GM23338 (cell line): ENCODE measurements at places on chromosomes 7 and 10. TPM values are rescaled to one million over a fixed set of nuclear protein-coding genes. Genes with fewer than 3 reads are reported as not detected.

GJD4 gene
- not detected in 2 replicates for polyA plus RNA-seq

- no peaks in the 10 kb centered on the region for H3K36me3 ChIP-seq
- no peak overlapping the region for H3K27ac ChIP-seq
- no peaks in the 10 kb centered on the region for H3K27me3 ChIP-seq
- H3K4me1 ChIP-seq: no peaks in the 10 kb centered on the region
- no peak overlapping the region for H3K4me3 ChIP-seq
These were observed 43.0 kb upstream of the NMT2 start for GRCh38 chr10:15211464-15211979.

OR2A42 gene
- polyA plus RNA-seq: 1.8 and 2.1 TPM in 2 replicates

IFIT1B gene
- 0.10 TPM in 2 replicates for polyA plus RNA-seq

DNA sequence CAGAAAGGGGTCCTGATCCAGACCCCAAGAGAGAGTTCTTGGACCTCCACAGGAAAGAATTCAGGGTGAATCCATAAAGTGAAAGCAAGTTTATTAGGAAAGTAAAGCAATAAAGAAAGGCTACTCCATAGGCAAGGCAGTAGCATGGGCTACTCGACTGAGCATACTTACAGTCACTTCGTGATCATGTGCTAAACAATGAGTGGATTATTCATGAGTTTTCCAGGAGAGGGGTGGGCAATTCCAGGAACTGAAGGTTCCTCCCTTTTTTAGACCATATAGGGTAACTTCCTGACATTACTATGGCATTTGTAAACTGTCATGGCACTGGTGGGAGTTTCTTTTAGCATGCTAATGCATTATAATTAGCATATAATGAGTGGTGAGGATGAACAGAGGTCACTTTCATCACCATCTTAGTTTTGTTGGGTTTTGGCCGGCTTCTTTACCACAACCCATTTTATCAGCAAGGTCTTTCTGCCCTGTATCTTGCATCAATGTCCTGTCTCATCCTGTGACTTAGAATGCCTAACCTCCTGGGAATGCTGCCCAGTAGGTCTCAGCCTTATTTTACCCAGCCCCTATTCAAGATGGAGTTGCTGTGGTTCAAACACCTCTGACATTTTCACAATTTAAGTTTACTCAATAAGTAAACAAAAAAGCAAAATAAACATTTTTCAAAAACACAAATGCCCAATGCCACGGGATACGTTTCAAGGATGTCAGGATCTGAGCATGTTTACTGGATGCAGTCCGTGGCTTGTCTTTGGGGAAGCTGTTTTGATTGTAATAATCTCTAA is 37.0 kb downstream of the ALOX5 start:
- H3K4me3 ChIP-seq: no peak overlapping the region
- peaks cover 20% of the 10 kb centered on the region for H3K4me1 ChIP-seq
- no peaks in the 10 kb centered on the region for H3K27me3 ChIP-seq
- DNase-seq: no peak
- H3K36me3 ChIP-seq: no peaks in the 10 kb centered on the region

CACNA2D1 gene
- polyA plus RNA-seq: 5.5 and 7.0 TPM in 2 replicates

GPR22 gene
- 2.0 and 3.4 TPM in 2 replicates for polyA plus RNA-seq

ATOH7 gene
- 0.23 TPM in 1 of 2 replicates, not detected in the other for polyA plus RNA-seq

DNA sequence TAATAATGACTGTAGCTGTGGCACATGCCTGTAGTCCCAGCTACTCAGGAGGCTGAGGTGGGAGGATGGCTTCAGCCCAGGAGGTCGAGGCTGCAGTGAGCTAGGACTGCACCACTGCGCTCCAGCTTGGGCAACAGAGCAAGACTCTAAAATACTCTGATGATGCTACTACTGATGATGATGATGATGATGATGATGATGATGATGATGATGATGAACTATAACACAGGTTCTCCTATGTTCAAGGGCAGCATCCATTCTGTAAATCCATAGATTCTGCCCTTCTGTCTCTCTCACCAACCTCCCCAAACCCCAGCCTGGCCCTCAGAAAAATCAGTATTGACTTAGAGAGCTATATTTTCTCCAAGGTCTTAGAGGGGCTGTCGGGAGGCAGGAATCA is 22.8 kb upstream of the EN2 start:
- no peaks in the 10 kb centered on the region for H3K36me3 ChIP-seq
- H3K27ac ChIP-seq: no peak overlapping the region
- no peaks in the 10 kb centered on the region for H3K4me1 ChIP-seq

DNA sequence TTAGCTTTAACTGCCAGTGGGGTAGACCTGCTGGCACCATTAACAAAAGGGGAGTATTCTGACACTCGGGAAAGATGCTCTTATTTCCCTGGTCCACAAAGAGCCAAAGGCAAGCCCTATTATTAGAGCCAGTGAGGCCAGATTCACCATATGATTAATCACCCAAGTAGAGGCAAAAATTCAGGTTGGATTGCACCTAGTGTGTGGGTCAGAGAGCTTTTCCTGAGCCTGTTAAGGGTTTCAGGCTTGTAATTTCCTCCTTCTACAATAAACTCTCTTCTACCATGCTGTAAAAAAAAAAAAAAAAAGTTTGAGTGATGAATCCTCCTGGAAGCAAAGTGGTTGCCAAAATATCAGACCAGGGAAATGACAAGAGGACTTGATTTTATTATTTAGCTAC is 163.5 kb downstream of the MBL2 start:
- no peaks in the 10 kb centered on the region for H3K27me3 ChIP-seq
- no peaks in the 10 kb centered on the region for H3K36me3 ChIP-seq
- no peaks in the 10 kb centered on the region for H3K4me1 ChIP-seq
- no peak for DNase-seq
- H3K4me3 ChIP-seq: no peak overlapping the region
- no peak overlapping the region for H3K27ac ChIP-seq

FBXL13 gene
- 1.2 and 1.3 TPM in 2 replicates for polyA plus RNA-seq

OR2A25 gene
- not detected in 2 replicates for polyA plus RNA-seq

MOGAT3 gene
- polyA plus RNA-seq: 0.21 and 0.44 TPM in 2 replicates

GRCh38 chr10:1464881-1465417 is 272.4 kb downstream of the ADARB2 start:
- no peak overlapping the region for H3K4me3 ChIP-seq
- no peaks in the 10 kb centered on the region for H3K36me3 ChIP-seq
- DNase-seq: no peak
- H3K27ac ChIP-seq: no peak overlapping the region
- H3K4me1 ChIP-seq: no peaks in the 10 kb centered on the region; the same call in 1 of the 2 replicates

SYT15B gene
- polyA plus RNA-seq: 0.08 TPM in 1 of 2 replicates, not detected in the other

DNA sequence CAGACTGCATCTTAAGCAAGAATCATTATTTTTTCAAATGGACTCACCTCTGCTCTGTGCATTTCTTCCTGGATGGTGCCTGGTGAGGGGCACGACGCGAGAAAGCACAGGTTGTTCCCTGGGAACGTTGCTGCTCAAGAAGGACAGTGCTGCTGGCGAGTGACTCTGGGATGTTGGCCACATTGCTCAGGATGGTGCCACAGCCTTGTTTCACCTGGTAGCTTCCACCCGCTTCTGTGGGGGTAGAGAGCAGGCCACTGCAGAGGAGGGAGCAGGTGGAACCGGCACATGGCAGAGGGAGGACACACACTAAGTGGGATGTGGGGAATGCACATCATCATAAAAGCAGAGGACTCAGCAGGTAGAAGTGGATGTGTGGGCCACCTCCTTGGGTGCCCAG is 444.7 kb downstream of the TCERG1L start:
- DNase-seq: no peak
- no peak overlapping the region for H3K27ac ChIP-seq
- H3K4me3 ChIP-seq: no peak overlapping the region
